Right atrium auricular region (tissue), 2 donors: ENCODE measurements at places on chromosomes 6 and 20. TPM values are rescaled to one million over a fixed set of nuclear protein-coding genes. Genes with fewer than 3 reads are reported as not detected.

DNA sequence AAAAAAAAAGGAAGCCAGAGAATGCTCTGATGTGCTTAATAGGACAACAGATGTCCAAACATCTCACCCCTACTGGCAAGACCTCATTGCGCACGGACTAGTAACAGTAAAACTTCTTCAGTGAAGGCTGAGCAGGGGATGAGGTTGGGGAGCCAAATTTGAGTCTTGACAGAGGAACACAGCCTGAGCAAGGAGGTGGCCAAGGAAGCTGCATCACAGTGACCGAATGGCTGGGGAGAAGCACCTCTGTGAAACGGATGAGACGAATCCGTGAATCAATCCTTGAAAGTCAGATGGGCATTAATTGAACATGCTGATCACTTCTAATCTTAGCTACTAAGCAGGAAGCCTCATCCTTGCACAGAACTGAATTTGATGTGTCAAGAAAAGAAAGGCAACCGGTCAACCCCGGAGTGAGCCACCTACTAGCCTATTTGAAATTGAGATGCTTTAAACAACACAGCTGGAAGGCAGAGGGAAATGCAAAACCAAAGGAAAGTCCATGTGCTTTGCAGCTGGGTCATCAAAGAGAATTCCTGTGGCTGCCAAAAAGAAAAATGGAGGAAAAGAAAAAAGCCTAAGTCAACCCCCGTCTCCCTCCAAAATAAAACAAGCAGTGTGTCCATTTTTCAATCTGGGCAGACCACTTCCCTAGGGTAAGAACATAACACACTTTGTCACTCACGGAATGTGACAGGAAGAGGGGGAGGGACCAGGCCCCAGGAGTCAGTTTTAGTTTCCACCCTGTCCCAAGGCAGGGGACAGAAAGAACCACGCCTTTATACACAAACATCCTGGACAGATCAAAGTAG lies 29.5 kb downstream of the PXDC1 start:
- DNase-seq: no peak

- DNase-seq: no peak
Observed at GRCh38 chr6:139841794-139842215, 467.4 kb upstream of the CITED2 start.

DNA sequence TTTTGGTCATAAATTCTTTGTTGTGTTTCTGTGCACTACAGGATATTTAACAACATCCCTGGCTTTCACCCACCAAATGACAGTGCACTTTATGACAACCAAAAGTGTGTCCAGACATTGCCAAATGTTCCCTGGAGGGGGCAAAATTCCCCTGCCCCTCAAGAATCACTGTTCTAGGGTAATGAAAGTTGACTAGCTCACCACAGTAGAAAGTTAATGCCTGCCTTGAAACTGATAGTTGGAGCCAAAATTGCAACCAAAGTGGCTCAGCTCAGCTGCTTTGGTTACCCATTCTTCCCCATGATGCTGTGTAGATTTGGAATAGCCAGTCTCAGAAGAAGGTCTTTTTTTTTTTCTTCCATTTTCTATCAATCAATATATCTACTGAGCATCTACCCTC lies 150.6 kb downstream of the RALGAPA2 start:
- DNase-seq: no peak

DNA sequence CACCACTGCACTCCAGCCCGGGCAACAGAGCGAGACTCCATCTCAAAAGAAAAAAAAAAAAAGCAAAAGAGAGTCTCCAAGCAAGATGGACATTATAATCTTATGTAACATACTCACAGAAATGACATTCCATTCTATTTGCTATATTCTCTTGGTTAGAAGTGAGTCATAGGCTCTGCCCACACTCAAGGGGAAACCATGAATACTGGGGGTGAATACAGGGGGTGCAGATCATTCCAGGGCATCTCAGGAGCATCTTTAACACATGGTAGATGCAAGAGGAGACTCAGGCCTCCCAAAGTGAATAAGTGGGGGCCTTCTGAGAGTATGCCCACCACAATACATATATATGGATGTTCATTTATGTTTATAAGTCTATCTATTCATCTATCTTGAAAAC lies 18.3 kb upstream of the RANBP9 start:
- no peak for DNase-seq

DNA sequence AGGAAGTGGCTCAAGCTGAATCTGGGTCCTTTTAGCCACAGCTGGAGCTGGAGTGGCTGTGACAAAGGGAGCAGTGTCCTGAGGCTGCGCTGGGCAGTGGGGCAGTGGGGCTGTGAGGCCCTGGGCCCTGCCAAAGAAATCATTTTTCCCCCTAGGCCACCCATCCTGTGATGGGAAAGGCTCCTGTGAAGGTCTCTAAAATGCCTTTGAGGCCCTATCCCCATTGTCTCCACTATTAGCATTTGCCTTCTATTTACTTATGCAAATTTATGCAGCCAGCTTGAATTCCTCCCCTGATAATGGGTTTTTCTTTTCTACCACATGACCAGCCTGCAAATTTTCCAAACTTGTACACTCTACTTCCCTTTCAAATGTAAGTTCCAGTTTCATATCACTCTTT lies 539.2 kb downstream of the MEI4 start:
- no peak for DNase-seq

The TMEM74B gene
- 4.6 TPM for total RNA-seq

The SYCP2 gene
- total RNA-seq: 0.56 TPM

The KCNK5 gene
- 2.0 TPM for total RNA-seq

The TFAP2B gene
- not detected for total RNA-seq
